ENCODE measurements at places on chromosomes 12 and 14.

DNA sequence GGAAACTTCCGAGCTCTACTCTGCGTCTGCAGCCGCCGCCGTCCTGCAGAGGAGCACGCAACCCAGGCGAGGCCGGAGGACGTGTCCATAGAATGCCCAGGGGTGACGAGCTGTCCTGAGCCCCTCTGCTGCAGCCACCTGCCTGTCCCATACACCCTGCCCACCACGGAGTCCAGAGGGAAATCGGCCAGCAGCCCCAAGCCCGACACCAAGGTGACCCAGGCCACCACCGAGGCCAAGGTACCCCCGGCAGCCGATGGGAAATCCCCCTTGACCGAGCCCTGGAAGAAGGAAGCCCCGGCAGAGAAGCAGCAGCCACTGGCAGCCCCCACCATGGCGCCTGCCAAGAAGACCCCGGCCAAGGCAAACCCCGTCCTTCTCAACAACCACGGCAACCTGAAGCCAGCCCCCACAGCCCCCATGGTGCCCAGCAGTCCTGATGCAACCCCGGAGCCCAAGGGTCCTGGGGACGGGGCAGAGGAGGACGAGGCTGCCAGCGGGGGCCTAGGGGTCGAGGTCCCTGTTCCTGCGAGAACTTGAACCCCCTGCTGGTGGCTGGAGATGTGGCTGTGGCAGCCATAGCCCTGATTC, 128.7 kb upstream of the C14orf180 start:
- DNase-seq, result no peak

- DNase-seq, result no peak
Observed at GRCh38 chr12:53963434-53964314, 9.0 kb downstream of the HOXC12 start.

DNA sequence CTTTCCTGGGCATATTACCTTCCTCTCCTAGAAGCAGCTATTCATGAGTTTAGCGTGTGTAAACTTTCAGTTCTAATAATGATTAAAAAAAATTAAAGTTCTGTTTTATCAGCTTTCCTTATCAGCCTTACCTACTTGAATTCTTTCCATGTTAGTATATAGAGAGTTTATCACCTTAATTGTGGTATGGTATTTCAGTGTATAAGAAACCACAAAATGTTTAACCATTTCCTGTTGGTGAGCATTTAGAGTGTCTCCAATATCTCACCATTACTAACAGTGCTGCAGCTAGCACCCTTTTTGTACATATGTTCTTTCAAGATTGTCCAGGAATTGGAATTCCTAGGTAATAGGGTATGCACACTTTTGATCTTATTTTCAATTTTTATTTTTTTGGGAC, 89.5 kb downstream of the FBXO33 start:
- DNase-seq, result no peak

DNA sequence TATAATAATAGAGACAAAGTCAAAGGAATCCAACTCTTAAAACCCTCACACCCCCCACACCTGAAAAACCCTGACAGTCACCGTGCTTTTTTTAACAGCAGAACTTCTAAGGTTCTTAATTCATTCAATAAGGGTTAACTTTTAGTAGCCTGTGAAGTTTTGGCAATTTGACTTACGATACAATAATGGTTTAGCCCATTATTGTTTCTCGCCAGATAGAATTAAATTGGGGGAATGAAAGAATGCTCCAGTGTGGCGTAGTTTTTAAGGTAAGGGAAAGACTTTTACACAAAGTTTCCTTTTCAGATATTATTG, 604 bp upstream of the MAGOHB start:
- DNase-seq, result no peak

DNA sequence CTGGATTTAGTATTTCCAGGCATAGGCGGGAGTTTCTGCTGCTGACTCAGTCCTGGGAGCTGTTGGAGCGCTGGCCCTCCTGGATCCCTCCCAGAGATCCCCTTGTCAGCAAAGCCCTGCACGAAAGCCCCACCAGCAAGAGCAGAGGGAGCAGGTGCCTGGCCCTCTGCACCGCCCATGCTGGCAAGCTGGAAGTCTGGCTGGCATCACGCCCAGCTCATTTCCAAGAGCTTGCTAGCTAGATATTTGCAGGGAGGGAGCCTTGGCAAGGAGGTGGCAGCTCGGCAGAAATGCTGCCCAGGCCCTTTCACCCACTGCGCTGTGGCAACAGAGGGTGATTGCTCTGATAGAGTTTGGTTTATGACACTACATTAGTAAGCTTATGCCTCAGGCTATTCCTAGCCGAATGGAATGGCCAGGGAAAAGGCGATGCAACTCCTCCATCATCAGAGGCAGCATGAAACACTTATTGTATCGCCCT, 193.9 kb downstream of the EMP1 start:
- peak; percentile 90 for DNase-seq

DNA sequence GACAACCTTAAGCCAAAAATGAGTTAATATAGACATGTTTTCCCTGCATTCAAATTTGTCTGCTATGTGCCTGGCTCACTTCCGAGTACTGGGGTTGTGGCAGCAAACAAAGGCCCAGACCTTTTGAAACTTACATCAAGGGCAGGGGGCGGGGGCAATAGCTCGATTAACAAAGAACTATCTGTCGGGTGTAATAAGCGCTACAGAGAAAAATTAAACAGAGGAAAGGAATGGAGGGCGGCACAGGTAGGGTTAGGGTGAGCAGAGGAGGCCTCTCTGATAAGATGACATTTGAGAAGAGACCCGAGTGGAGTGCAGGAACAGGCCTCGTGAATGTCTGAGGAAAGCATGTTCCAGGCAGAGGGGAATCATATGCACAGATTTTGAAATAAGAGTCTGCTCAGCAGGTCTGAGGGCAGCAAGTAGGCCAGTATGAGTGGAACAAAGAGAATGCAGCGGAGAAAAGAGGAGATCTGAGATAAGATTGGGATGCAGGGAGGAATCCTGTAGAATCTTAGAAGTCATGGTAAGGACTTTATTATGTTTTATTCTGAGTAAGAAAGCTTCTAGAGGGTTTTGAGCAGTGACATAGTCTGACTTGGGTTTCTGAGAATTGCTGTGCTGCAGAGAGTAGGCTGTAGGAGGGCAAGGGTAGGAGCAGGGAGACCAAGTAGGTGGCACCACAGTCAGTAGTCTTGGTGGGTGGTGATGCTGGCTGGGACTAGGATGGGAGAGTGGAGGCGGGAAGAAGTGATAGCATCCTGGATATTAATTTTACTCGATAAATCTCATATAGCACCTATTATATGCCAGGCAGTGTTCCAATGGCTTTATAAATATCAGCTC, 52.6 kb downstream of the BICDL1 start:
- no peak for DNase-seq

GRCh38 chr14:33499687-33500086, 451.2 kb downstream of the EGLN3 start:
- DNase-seq, result no peak

DNA sequence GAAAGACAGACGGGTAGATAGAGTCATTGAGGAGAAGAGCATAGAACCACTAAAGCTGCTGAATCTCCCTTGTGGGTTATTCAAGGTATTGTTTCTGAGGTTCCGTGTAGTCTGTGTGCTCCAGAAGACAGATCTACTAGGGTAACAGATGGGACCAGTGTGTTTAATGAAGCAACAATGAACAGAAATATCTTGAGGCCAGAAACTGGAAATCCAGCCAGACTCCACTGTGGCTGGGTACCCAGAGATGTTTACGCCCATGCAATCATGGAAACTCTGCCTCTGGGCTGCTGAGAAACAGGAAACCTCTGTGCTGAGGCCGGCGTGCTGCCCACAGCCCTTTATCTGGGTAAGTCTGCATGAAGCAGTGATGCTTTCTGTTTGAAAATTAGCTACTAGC, 8.3 kb downstream of the PROX2 start:
- peak; percentile 87 for DNase-seq

DNA sequence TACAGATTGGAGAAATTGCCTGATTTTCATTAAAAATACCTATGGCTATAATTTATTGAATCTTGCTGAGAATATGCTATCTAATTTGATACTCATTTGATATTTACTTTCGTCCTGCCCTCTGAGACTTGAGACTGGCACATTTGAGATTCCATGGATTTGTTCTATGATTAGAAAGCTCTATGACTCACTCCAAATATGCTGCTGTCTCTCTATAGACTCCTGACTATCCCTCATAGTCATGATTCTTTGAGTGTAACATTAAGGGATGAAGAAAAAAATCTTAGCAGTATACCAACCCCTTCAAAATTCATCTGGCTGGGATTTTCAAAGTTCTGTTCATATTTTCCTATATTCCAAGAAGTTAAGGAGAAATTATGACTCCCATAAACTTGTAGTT, 191.9 kb downstream of the LRIG3 start:
- no peak for DNase-seq

- DNase-seq, result peak; percentile 15
Observed at GRCh38 chr14:71960494-71961353, 28.5 kb downstream of the RGS6 start.

GRCh38 chr12:50627491-50627890, 122.7 kb downstream of the DIP2B start:
- no peak for DNase-seq

- peak; percentile 90 for DNase-seq
Observed at GRCh38 chr14:103016071-103016470, 41.3 kb downstream of the CDC42BPB start.

GRCh38 chr12:67411562-67411961, 142.4 kb downstream of the CAND1 start:
- DNase-seq, result no peak

DNA sequence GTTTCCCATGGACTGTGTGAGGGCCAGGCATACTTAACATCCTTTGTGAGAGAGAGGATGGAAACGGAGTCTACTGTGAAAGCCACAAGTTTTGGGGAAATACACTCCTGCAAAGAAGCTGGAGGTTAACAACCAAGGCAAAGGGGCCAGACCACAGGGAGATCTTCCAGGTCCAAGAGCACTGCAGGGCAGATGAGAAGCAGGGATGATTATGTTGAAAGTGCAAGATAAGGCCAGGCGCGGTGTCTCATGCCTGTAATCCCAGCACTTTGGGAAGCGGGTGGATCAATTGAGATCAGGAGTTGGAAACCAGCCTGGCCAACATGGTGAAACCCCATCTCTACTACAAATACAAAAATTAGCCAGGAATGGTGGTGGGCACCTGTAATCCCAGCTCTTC, 15.1 kb downstream of the COQ6 start:
- no peak for DNase-seq

DNA sequence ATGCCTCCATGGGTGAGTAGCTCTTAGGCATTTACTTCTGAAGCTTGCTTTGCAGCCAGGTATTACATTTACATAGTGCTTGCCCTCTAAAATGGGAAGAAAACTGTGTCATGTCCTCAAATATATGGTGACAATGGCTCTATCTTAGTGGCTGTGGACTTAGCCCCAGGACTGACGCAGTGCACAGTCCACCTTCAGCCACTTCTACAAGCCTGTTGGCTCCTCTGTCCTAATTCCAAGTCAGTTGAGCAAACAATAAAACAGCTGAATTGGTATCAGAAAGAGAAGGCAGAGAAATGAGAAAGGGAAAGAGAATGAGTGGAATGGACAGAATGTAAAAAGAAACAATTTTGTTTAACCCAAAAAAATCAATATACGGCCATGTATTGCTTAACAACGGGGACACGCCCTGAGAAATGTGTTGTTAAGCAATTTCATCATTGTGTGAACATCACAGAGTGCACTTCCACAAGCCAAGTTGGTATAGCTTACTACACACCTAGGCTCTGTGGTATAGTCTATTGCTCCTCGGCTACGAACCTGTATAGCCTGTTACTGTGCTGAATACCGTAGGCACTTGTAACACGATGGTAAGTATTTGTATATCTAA, 93.5 kb downstream of the GRIN2B start:
- DNase-seq, result no peak

DNA sequence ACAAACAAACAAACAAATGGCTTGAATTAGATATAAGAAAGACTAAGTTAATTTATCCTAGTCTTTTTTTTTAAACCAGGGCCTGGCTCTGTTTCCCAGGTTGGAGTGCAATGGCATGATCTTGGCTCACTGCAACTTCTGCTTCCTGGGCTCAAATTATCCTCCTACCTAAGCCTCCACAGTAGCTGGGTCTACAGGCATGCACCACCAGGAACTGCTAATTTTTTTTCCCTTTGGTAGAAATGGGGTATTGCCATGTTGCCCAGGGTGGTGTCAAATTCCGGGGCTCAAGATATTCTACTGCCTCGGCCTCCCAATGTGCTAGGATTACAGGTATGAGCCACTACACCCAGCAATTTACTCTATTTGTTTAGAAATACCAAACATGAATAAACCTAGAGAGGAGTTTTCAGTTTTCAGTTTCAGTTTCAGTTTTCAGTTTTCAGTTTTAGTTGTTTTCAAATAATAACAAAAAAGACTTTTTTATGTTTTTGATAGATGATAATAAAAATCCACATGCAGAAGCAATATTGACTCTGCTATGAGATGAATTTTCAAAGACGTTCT, 817.0 kb downstream of the FLRT2 start:
- DNase-seq, result no peak

DNA sequence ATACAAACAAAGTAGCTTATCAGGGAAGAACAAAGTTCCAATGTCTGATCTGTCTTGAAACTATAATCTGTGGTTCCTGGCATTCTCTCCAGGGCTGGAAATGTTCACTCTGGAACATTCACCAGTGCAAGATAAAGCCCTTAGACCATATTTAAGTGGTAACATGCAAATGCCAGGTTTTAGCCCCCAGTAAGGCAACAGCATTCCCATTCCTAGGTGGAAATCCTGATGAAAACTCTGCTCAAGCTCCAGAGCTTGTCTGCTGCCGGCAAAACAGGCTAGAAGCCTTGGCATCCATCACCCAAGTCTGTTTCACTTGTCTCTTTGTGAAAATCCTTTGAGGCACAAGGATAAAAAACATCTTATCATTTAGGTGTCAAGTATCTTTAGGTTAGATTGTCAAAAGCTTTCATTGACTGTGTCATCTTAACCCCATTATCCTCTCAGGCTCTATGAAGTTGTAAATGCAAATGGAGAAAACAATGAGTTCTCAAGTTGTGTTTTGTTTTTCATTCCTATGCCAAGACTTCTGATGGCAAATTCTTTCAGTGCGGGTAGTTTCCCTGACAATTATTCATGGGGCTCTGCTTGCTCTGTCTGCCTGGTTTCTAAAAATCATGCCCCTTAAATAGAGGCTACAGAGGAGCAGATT, 344.7 kb downstream of the NELL2 start:
- DNase-seq, result no peak

Measured in posterior cingulate gyrus (tissue), 11 donors.